ENCODE measurements at places on chromosomes 6 and 20. TPM values are rescaled to one million over a fixed set of nuclear protein-coding genes. Genes with fewer than 3 reads are reported as not detected.

Gene CTSZ
- 26.3 TPM for total RNA-seq

Gene SULF2
- total RNA-seq = 37.5 TPM

Gene DDO
- total RNA-seq = not detected

Gene ARMH2
- total RNA-seq = not detected

Gene DEFB132
- not detected for total RNA-seq

Gene AHI1
- 18.1 TPM for total RNA-seq

Gene C20orf204
- 2.1 TPM for total RNA-seq

Gene MAPK14
- 34.7 TPM for total RNA-seq

Gene GGT7
- total RNA-seq = 34.5 TPM

Gene C6orf141
- total RNA-seq = 14.4 TPM

Gene PACSIN1
- 12.6 TPM for total RNA-seq

Gene HLA-DOB
- total RNA-seq = 0.46 TPM

Gene HMGN4
- 57.6 TPM for total RNA-seq

Gene CDSN
- not detected for total RNA-seq

Data from WTC11 (cell line).